ENCODE measurements at places on chromosomes 7 and 10. TPM values are rescaled to one million over a fixed set of nuclear protein-coding genes. Genes with fewer than 3 reads are reported as not detected.

LSM8 gene
- 71.5 TPM for polyA plus RNA-seq

PON2 gene
- 204 TPM for polyA plus RNA-seq

ELMO1 gene
- polyA plus RNA-seq = 11.8 TPM

DNA sequence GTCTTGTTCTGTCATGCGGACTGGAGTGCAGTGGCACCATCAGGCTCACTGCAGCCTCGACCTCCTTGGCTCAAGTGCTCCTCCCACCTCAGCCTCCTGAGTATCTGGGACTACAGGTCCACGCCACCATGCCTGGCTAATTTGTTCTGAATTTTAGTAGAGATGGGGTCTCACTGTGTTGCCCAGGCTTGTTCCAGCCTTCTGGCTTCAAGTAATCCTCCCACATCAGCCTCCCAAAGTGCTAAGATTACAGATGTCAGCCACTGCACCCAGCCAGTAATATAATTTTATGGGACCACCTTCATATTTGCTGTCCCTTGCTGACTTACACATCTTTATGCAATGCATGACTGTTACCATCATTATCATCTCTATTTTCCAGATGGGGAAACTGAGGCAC is 1.5 kb upstream of the HSPB1 start:
- no peak for DNase-seq

HMX2 gene
- polyA plus RNA-seq = 1.5 TPM
